ENCODE measurements at places on chromosomes 11 and 22.
A peak's percentile ranks its signal among the peaks of the same experiment; 100 is the strongest.

DNA sequence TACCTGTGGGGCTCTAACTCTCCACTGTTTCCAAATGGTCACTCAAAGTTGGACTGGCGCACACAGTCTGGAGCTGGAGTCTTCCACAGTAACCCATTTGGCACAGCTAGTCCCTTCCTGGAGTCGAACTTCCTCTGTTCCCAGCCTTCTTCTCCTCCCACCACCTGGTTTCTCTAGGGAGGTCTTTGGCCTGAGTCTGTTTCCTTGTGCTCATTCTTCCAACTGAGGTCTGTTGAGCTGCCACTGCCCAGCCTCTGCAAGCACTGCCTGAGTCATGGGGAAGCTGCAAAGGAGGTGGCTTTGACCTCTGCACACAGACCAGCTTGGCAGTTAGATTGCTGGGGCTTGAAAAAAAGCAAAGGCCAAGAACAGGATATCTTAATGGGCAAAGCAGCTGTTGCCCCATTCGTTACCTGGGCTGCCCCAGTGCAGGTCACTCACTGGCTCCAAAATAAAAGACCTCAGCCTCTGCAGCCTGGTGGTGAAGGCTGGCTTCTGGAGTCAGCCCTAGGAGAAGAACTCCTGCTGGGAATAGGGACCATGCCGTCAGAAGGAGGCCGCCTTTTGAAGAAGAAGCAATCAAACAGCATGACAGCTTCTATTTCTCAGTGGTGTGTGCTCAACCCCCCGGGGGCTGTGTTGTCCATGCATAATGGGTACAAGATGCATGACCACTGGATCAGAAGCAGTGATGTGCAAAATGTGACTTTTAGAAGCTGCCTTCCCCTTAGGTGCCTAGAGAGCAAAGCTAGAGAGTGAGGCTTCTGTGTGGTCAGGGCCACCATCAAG, 3.0 kb downstream of the ADAMTS15 start:
- peak; percentile 32 for DNase-seq

GRCh38 chr11:103872748-103873147, 163.7 kb upstream of the DDI1 start:
- DNase-seq: peak; percentile 27

DNA sequence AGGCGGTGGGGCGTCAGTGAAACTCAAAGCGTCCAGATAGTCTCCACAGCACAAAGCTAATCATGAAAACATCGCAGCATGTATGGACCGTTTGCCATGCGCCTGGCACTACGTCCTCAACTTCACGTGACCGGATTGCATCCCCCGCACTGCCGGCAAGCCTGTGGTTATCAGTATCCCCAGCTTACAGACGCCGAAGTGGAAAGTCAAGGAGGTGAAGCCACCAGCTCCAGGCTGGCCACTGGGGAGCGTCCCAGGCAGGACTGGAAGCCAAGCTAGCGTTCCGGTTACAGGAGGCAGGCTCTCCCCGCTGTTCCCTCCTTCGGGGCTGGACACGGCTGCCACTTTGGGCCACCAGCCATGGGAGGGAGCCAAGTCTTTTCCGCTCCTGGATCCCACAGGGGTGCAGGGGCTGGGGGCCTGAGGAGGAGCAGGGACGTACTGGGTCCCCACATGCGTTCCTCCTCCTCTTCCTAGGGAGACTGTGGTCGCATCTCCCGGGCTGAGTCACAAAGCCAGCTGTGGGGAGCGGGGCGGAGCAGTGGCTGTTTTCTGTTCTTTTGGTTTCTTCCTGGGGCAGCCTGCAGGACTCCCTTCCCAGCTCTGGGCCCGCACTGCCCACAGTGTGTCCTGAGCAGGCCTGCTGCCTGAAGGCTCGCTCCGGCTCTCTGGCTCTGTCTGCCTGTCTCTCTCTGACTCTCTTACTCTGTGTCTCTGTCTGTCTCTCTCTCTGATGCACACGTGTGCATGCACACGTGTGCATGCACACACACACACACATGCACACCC, 4.3 kb upstream of the OSBPL5 start:
- peak; percentile 78 for DNase-seq

DNA sequence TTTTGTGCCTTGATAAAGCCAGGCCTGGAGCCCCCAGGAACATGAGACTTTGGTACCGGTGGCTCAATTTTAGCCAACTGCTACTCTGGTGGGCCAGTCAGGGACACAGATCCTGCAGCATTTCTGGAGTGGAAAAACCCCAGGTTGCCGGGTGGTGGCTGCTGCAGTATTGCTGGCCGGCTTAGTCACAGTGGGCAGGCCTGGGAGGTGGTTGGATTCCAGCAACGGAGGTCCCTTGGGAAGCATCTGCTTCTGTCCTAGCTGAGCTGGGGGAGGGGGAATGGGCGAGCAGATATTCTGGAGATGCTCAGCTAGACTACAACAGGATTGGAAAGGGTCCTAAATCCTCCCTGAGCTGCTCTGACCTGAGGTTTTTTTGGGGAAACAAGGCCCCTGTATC, 31.6 kb upstream of the ACCSL start:
- DNase-seq: no peak

DNA sequence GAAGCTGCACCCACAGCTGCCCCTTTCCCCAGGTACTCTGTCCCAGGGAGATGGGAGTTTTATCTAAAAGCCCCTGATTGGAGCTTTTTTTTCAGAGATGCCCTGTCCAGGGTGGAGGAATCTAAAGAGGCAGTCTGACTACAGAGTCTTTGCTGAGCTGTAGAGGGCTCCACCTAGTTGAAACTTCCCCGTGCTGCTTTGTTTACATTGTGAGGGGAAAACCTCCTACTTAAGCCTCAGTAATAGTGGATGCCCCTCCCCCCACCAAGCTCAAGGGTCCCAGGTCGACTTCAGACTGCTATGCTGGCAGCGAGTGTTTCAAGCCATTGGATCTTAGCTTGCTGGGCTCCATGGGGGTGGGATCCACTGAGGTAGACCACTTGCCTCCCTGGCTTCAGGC, 470.1 kb upstream of the LARGE1 start:
- no peak for DNase-seq
